Ureter (tissue), 1 donor: ENCODE measurements at places on chromosomes 5 and 9.

DNA sequence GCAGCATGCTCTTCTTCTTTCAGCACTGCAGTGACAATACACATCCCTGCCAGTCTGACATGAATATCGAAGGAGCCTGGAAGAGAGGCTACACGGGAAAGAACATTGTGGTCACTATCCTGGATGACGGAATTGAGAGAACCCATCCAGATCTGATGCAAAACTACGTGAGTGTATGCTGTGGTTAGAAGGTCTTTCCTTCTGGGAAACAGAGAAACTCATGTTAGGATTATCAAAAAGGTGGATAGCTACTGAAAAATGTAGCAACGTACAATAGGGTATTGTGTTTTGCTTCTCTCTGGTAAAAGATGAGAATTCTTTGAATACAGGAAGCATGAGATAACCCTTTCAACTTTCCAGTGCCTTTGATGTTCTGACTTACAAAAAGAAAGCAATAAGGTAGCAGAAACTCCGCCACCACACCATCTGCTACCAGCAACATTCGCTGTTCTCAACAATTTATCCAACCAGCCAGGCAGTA, 133.3 kb downstream of the PCSK5 start:
- DNase-seq: no peak

GRCh38 chr5:111930905-111931461, 174.0 kb upstream of the NREP start:
- DNase-seq: no peak

- no peak for DNase-seq
Measured at GRCh38 chr5:127650022-127650421, 1.1 kb downstream of the CTXN3 start.

GRCh38 chr5:53338971-53339370, 141.5 kb upstream of the FST start:
- no peak for DNase-seq

DNA sequence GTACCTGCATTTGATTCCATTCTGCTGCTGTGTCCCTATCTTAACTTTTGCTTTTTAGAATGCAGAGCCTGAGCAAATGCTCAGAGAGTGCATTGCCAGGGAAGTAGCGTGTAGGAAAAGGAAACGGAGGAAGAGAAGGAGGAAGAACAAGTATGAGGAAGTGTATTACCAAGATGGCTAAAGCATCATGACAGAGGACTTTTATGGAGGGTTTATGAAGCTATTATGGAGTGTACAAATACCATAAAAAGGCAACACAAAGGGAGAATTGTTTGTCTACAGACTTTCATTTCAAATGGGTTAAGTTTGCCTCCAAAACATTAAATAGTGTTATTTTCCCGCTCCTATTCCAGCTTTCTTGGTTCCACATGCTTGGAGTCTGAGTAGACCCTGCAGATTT, 1899.8 kb upstream of the NUDT12 start:
- DNase-seq: no peak

- no peak for DNase-seq
Measured at GRCh38 chr5:113748403-113748802, 234.9 kb downstream of the YTHDC2 start.

- no peak for DNase-seq
Measured at GRCh38 chr9:114027863-114028465, 50.1 kb downstream of the AMBP start.
